Psoas muscle (tissue), 8 donors: ENCODE measurements at places on chromosomes 4 and X. TPM values are rescaled to one million over a fixed set of nuclear protein-coding genes. Genes with fewer than 3 reads are reported as not detected.

- no peak for DNase-seq
Measured at GRCh38 chrX:51862920-51863319, 30.5 kb upstream of the MAGED1 start.

DNA sequence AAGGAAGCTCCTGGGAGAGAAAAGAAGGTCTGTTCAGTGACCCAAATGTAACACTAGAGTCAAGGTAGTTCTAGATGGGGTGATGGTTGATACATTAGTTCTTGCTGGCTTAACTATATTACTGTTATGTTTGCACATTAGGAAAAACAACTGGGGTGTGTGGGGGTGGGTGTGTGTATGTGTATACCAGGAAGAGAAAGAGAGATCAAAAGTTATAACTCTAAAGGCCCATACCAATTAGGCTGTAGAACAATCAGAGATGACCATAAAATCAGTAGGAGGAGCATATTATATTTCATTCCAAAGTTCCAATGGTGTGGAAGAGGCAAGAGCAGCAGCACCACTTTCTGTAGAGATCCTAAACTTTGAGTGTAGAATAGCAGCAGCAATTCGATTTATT lies 134.7 kb upstream of the FMR1 start:
- no peak for DNase-seq

GRCh38 chrX:38106991-38107655 lies 100.8 kb downstream of the SYTL5 start:
- DNase-seq: no peak

- DNase-seq: no peak
Measured at GRCh38 chr4:123673971-123674370, 277.4 kb downstream of the SPRY1 start.

GRCh38 chr4:72112514-72113156 lies 80.8 kb downstream of the NPFFR2 start:
- DNase-seq: no peak

GRCh38 chrX:124634363-124634762 lies 288.0 kb downstream of the SH2D1A start:
- DNase-seq: no peak

DNA sequence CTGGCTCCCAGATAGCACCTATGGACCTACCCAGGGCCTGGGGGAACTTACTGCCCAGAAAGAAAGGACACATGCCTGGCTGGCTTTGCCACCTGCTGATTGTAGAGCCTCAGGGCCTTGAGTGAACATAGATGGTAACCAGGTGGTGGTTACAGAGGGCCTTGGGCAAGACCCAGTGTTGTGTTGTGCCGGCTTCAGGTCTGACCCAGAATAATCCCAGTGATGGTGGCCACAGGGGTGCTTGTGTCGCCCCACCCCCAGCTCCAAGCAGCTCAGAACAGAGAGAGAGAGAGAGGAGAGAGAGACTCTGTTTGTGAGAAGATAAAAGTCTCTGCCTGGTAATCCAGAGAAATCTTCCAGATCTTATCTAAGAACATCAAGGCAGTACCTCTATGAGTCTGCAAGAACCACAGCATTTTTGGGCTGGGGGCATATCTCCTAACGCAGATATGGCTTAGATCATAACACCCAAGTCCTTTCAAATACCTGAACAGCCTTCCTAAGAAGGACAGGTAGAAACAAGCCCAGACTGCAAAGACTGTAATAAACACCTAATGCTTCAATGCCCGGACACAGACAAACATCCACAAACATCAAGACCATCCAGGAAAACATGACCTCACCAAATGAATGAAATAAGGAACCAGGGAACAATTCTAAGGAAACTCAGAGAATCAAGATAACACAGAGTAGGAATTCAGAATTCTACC lies 16.3 kb upstream of the RP2 start:
- DNase-seq: no peak

- no peak for DNase-seq
Measured at GRCh38 chrX:14758029-14758491, 114.8 kb downstream of the FANCB start.

DNA sequence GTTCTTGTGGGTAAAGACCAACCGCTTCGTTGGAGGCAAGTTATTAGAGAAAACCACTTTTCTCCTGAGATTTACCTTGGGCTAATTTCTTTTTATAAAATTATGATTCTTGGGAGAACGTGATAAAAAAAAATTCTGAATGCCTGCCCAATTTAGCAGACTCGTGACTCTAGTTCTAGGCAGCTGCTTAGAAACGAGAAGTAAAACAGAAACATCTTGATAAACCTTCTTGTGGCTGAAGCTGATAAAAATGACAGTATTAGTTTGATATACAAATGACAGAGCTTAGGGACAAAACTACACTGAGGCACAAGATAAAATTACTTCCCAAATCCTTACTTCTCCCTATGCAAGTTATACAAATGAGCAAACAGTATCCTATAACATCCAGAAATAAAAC lies 458.9 kb upstream of the TEX13C start:
- no peak for DNase-seq

DNA sequence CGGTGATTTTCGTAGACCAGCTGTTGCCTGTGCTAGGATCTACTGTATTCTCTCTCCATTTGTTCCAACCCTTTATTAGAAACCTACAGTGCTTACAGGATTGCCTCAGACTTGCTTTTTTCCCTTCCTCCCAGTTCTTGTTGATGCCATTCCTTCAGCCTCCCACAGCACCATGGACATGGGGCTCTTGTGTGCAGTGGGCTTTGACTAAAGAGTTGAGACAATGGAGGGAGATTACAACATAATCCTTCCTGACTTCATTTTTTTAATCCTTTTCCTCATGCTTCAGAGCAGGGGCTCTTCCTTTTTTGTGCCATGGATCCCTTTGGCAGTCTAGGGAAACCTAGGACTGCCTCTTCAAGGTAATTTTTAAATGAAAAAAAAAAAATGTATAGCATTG lies 92.1 kb downstream of the BMPR1B start:
- no peak for DNase-seq

DNA sequence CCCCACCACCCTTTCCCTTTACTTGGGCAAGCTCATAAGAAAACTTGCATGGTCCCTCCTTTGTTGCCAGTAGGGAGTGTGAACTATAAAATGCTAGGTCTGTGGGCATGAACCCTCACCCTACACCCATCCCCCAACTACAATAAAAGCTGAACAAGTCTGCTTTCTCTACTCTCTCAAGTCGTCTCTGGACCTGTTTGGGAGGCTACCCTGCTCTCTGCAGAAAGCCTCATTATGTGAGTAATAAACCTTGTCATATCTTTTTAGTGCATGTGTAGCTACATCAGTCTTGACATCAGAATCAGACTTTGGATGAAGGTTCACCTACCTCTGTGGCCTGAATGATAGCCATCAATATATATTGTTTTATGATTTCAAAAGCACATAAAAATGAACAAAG lies 155.4 kb upstream of the FAM241A start:
- no peak for DNase-seq

DNA sequence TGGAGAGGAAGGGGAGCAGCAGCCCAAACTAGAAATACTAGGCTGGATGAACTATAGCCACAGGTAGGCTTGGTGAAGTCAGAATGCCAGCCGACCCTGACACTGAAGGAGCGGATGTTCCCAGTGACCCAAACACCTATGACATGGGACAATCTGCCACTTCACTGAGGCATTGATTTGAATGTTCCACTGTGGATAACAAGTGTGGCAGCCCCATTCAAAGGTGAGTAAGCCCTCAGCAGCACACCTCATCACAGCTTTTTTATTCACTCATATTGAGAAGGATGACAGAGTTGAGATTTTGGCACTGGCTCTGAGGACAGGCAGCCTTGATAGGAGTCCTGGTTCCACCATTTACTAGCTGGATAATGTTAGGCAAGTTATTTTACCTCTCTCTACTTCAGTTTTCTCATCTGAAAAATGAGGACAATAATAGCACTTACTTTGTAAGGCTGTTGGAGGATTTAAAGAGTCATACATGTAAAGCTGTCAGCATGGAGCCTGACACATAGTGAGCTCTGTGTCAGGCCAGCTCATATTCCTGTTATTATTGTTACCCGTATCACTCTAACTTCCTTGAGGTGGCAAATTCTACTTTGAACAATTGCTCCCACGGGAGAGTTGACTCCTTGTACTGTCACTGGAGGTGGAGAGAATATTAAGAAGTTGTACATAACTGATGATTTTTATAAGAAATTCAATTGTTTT lies 114.6 kb downstream of the RASL11B start:
- DNase-seq: no peak

- DNase-seq: no peak
Measured at GRCh38 chr4:85829276-85830051, 354.5 kb downstream of the ARHGAP24 start.

GRCh38 chrX:40176351-40177116 lies 78.8 kb upstream of the BCOR start:
- peak; percentile 89 for DNase-seq

DNA sequence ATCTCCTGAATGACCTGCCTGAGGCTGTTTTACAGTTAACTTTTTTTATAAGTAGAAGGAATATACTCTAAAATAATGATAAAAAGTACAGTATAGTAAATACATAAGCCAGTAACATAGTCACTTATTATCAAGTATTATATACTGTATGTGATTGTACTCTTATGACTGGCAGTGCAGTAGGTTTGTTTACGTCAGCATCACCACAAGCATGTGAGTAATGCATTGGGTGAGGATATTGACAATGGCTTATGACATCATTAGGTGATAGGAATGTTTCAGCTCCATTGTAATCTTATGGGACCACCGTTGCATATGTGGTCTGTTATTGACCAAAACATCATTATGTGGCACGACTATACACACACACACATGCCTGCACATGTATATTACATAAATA lies 20.5 kb downstream of the NUDT9 start:
- DNase-seq: no peak

DNA sequence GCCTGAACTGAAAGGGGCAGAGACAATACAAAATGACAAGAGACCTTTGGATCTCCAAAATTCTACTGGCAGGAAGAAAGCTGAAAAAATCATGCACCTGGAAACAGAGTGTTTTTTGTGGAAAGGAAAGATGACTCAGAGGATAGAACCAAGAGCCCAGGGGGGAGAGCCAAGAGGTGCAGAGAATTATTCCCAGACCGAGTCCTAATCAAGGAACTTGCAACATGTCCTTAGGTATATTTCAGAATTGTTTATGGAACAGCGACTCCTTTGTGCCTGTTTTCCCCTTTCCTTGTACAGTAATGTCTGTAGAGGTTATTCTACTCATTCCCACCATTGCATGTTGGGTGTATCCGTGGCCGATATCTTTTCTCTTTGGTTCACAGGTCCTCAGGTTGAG lies 71.7 kb downstream of the YIPF6 start:
- no peak for DNase-seq

DNA sequence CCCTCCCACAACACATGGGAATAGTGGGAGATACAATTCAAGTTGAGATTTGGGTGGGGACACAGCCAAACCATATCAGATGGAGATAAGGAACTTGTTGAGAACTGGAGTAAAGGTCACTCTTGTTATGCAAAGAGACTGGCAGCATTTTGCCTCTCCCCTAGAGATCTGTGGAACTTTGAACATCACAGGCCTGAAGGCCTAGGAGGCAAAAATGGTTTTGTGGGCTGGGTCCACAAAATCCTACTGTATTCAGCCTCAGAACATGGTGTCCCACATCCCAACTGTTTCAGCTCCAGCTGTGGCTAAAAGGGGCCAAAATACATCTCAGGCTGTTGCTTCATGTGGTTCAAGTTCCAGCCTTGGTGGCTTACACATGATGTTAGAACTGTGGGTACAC lies 1247.8 kb upstream of the IGFBP7 start:
- no peak for DNase-seq

DNA sequence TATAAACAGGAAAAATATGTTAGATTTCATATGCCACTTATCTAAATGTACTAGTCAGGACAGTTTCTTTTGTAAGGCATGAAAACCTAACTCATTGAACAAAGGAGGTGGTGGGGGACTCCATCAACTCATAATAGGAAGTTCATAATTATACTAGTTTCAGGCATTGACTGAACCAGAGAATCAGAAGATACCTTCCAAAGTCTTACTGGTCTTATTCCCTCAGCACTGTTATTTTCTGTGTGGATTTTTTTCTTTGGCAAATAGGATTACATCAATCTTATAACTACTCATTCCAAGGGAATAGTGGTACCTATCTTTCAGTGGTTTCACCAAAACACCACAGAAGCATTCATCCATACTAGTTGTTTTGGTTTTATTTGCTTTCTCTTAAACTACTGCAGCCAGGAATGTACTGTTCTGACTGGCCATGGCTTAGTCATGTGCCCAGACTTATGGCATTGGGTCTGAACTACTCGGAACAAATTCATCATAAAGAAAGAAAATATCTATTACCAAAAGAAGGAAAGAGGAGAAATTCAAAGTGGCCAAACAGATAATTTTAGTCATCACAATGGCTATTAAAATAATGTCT lies 273.9 kb downstream of the ARAP2 start:
- DNase-seq: no peak

DNA sequence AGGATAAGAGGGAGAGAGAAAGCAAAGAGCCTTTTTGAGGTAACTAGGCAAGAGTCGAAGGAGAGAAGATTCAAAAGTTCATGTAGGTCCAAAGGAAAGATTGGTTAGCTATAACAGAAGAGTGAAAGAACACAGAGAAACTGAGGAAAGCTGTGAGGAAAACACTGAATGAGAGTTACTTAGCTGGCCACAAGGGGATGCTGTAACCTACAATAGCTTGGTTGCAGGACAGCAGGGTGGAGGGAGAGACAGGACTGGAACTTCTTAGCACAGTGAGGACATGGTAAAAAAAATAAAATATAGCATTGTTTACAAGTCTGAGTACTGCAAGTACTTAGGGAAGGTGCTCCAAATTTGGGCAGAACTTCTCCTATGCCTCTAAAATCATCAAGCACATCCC lies 48.3 kb downstream of the RAI2 start:
- DNase-seq: no peak

GRCh38 chr4:6695660-6696610 lies 2.3 kb downstream of the S100P start:
- no peak for DNase-seq

GRCh38 chr4:48297256-48297846 lies 27.7 kb upstream of the TEC start:
- no peak for DNase-seq

DNA sequence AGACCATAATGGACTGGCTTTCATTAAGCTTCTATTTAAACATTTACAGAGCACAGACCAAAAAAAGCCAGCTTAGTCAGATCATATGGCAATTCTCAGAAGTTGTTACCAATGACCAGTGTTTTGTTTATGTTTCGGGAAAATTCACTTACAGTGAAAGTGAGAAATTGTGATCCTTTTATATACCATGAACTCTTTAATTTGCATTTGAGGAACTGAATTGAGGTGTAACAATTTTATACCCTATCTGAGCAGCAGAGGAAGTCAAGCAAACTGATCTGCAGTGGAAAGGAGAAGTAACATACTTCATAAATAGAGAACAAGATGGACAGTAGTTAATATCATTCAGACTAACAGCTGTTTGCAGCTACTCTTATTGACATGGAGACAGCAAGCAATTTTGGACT lies 97.1 kb downstream of the TMA16 start:
- DNase-seq: no peak

- no peak for DNase-seq
Measured at GRCh38 chrX:1231850-1232465, 19.5 kb upstream of the CRLF2 start.

CYTL1 gene
- total RNA-seq: not detected

LGI2 gene
- total RNA-seq: 0.84 TPM

AKAP4 gene
- not detected for total RNA-seq

UGT2B11 gene
- not detected for total RNA-seq

USP51 gene
- total RNA-seq: 0.32 TPM

ZMAT1 gene
- total RNA-seq: 0.71 TPM

C1QTNF7 gene
- total RNA-seq: 2.3 TPM

USP11 gene
- 31.5 TPM for total RNA-seq

GLUD2 gene
- total RNA-seq: 0.28 TPM

HTT gene
- 30.7 TPM for total RNA-seq

OCIAD2 gene
- total RNA-seq: 9.7 TPM

UGT2B15 gene
- not detected for total RNA-seq

RTL5 gene
- total RNA-seq: 1.1 TPM

SSX3 gene
- not detected for total RNA-seq

UBE2D3 gene
- total RNA-seq: 346 TPM
